ENCODE measurements at places on chromosomes 2 and 18.

- DNase-seq, result no peak
Observed at GRCh38 chr2:40037303-40037702, 258.2 kb upstream of the THUMPD2 start.

- no peak for DNase-seq
Observed at GRCh38 chr2:223908304-223908998, 36.7 kb downstream of the WDFY1 start.

DNA sequence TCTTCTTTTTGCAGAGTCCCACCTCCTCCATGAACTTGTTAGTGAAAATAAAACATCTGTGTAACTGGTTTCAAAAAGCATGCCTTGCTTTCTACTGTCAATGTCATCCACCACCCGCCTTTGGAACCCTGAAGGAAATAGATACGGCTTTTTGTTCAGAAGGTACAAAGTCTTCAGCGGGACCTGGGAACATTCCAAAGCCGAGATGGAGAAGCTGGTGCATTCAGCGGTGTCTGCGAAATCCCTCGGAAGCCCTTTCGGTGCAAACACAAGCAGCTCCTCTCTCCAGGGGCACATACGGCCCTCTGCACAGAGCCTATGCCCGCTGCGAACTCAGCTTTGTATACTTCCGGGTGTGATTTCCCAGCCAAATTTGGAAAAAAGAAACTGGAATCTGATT lies 555.8 kb upstream of the SALL3 start:
- DNase-seq, result no peak

DNA sequence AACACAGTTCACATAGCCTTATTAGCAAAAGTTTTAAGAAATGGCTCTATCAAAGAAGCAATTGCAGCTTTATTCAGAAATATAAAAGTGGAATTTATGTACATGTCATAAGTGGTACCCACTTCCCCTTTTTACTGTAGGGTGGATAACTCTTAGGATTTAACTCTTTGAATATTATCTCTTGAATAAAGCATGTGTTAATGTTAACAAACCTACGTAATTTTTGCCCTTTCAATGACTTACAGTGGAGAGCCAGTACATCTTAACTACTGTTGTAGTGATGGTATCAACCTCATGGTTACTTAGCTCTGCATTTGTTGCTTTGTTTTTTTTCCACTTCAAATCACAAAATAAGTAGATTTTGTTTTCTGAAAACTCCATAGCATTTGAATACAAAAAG lies 8.8 kb downstream of the NABP1 start:
- DNase-seq, result no peak

- no peak for DNase-seq
Observed at GRCh38 chr2:46872902-46873603, 42.6 kb downstream of the MCFD2 start.

- no peak for DNase-seq
Observed at GRCh38 chr18:62977512-62977911, 262.2 kb downstream of the PHLPP1 start.

DNA sequence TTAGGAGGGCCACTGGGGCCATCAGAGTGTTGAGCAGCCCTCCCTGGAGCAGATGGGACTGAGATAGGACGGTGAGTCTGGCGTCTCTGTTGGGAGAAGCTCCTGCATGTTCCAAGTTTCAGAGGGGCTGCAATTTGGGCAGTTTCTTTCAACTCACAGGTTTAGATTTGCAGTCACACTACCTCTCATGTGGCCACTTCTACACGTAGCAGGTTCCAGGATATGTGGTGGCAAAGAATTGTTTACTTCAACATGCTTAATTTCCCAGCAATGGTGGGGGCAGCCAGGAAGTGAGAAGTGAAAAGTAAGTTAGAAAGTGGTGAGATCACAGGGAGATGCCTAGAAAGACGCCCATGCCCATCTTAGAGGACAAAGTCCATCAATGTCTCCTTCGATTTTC lies 9.3 kb downstream of the NCK2 start:
- peak; percentile 68 for DNase-seq

DNA sequence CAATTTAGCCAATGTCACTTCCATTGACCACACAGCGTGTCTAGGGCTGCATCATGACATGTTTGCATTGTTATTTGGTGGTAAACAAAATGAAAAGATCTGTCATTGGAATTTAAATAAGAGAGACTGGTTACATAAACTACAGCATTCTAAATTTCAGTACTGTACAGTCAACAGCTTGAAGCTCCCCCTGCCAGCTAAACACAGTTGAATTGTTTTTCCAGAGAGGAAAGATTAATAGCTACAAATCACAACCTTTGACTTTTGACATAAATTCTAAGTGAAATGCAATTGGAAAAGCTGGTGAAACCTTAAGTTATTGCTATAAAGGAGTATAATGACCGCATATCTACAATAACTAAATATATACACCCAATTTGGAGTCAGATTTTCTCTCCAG lies 1600.0 kb upstream of the ACVR2A start:
- DNase-seq, result no peak

- peak; percentile 80 for DNase-seq
Observed at GRCh38 chr18:58615140-58616132, 13.5 kb downstream of the ALPK2 start.

DNA sequence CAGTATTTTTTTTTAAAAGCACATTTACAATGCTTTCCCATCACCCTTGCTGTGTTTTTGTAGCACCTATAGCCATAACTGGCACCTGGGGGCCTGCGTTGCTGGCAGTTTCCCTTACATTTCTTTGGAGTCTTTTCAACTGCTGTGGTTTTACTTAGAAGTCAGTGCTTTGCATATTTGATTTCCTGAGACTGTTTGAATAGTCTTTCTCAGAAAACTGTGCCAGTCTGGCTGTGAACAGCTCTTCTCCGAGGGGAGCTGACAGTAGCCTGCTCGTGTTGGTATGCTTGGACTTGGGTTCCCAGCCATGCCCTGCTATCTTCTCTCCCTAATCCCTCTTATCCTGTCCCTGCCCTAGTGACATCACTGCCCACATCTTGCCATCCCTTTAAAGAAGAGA lies 81.5 kb downstream of the DPP4 start:
- peak; percentile 77 for DNase-seq

All from activated CD4-positive, alpha-beta memory T cell treated with anti-CD3 and anti-CD28 coated beads, Interleukin-2, amount 10 ng/mL, durations not matched to agents 7 days and 5 days (primary cell).